Uterine smooth muscle cell (primary cell): ENCODE measurements at places on chromosomes 3 and 15. TPM values are rescaled to one million over a fixed set of nuclear protein-coding genes. Genes with fewer than 3 reads are reported as not detected.

The TERB2 gene
- not detected in 2 replicates for total RNA-seq

The MAP1A gene
- 89.7 and 90.5 TPM in 2 replicates for total RNA-seq

The CAV3 gene
- not detected in 2 replicates for total RNA-seq

The RETNLB gene
- total RNA-seq: not detected in 2 replicates

The ENTPD3 gene
- total RNA-seq: not detected in 2 replicates
